ENCODE measurements at places on chromosomes 16 and 17.
A peak's percentile ranks its signal among the peaks of the same experiment; 100 is the strongest.

- DNase-seq, result no peak
Observed at GRCh38 chr16:78879011-78879410, 721.5 kb downstream of the MAF start.

- no peak for DNase-seq
Observed at GRCh38 chr16:55765161-55765560, 67.7 kb downstream of the CES1 start.

DNA sequence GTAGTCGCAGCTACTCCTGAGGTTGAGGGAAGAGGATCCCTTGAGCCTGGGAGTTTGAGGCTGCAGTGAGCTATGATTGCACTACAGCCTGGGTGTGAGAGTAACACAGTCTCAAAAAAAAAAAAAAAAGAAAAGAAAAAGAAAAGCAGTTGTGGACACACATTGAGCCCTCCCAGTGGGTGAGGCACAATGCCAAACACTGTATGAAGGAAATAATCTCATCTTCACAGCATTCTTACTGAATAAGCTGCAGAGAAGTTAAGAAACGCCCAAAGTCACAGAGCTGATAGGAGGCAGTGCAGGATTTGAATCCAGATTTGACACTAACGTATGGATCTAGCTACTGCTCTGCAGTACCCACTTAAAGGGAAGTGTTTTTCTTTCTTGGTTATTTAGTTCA lies 5.9 kb upstream of the LYZL6 start:
- no peak for DNase-seq

DNA sequence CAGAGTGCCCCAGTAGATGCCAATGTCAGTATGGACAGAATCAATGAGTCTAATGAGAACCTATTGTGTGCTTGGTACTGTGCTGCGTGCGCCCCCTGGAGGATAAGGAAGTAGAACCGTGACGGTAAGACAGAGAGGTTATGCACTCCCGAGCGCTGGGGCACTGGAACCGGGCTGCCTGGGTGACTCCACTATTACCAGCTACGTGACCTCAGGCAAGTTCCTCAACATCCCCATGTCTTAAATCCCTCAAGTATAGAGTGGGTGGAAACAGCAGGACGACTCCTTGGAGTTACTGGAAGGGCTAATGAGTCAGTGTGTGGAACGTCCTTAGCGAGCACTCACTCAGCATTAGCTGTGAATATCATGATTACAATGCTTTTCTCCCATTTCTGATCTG lies 16.2 kb downstream of the CHST4 start:
- no peak for DNase-seq

DNA sequence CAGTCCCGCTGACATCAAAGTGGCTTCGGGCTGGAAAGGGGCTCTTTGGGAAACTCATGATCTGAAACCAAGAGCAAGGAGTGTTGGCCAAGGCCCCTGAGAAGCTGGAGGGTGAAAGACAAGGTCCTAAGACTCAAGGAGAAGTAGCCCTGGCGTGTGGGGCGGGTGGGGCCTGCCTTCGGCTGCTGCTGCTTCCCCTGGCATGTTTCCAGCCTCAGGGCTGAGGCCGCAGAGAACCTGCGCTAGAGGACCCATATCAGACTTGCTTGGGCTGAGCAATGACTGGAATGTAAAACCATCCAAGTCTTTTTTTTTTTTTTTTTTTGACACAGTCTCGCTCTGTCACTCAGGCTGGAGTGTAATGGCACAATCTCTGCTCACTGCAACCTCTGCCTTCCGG lies 67.5 kb upstream of the GCSH start:
- DNase-seq, result no peak

DNA sequence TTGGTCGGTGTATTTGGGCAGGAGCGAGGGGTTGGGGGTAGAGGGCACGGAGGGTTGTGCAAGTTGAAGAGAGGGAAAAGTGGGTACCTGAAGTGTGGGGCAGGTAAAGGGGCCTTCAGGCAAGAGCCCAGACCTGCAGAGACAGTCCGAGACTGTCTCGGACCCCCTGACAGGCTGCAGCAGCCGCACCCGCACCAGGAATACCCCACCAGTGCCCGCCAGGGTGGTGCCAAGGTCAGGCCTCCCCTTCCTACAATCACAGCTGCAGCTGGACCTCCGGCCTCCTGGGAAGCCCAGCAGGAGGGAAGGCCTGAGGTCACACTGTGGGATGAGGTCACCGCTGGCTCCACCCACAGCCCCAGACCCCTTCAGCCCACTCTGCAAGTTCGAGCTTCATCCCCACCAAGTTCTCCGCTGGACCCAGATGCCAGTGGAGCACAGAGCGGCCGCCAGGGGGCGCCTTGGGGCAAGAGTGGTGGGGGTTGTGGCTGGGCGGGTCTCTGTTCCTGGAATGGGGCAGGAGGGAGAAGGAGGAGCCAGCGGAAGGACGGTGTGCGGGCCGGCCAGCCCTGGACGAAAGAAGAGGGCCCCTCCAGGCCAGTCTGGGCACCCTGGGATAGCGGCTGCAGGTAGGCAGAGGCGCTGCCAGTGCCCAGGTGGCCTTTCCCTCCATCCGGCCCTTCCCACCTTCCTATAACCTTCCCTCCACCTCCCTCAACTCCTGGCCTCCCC lies at the start of gene HSD3B7:
TSS of gene HSD3B7 (plus strand) at position 539 of the 732 bp plus-strand sequence. CDS start 452 bp downstream, outside the sequence.
- DNase-seq, result peak; percentile 87
